Lung (tissue), 17 donors: ENCODE measurements at places on chromosomes 12 and 14. TPM values are rescaled to one million over a fixed set of nuclear protein-coding genes. Genes with fewer than 3 reads are reported as not detected.

- peaks cover 12% of the 10 kb centered on the region for H3K27me3 ChIP-seq
- no peak for DNase-seq
- H3K36me3 ChIP-seq: no peaks in the 10 kb centered on the region
- no peak overlapping the region for H3K4me3 ChIP-seq
- H3K27ac ChIP-seq: no peak overlapping the region
Observed at GRCh38 chr12:4191642-4192041, 81.9 kb upstream of the CCND2 start.

DNA sequence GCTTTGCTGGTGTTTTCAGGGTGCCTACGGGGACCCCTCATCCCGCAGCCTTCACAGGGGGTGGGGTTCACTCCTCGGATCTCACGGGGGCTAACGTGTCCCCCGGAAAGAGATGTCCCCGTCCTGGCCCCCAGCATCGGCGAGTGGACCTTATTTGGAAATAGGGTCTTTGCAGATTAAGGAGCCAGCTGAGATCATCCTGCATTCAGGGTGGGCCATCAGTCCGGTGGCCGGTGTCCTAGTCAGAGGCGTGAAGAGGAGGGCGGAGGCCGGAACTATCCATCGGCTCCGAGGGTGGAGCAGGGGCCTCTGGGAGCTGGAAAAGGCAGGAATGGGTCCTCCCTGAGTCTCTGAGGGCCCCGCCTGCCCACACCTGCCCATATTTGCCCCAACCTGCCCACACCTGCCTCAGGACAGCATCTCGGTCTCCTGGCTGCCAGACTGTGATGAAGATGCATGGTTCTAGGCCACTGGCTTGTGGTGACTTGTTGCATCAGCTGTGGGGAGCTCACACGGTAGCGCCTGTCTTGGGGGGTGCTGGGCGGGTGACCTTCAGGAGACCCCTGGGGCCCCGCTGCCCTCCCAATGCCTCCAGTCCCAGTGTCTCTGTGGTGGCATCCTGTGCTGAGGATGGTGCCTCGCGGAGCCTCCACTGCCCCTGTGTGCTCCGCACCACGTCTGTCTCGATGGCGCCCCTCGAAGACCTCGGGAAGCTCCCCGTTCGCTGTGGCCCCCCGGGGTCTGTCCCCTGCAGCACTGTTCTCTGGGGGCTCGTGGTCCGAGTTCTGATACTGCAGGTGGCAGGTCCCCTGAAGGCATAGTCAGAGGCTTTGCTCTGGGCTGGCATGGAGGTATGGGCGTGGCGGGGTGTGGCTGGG lies 14.7 kb downstream of the NOC4L start:
- no peak overlapping the region for H3K4me3 ChIP-seq
- no peak for DNase-seq
- H3K36me3 ChIP-seq: peaks cover 29% of the 10 kb centered on the region
- H3K4me1 ChIP-seq: peaks cover 2% of the 10 kb centered on the region

DNA sequence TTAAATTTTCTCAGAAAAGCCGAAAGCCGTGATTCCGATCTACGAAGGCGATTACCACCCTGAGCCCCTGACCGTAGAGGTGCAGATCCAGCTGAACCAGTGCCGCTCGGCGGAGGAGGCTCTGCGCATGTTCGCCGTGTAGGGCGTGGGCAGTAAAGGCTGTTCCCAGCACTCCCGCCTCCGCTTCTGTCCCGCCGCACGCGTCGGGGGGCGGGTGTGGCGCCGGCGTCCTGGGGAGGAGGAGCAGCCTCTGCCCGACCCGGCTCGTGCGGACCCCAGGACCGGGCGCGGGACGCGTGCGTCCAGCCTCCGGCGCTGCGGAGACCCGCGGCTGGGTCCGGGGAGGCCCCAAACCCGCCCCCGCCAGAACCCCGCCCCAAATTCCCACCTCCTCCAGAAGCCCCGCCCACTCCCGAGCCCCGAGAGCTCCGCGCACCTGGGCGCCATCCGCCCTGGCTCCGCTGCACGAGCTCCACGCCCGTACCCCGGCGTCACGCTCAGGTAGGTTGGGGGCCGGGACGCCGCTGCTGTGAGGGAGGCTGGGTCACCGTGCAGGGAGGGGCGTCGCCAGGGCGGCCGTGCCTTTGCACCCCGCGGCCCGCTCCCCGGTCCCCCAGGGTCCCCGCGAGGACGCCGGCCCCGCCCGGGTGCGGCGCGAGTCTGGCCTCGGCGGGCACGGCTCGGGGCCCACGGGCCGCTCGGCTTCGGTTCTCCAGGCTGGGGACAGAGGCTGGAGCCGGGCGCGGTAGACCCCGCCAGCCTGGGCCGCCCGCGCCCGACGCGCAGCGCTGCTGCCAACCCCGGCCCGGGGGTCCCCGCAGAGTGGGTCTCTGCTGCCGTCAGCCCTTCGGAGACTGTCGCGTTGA lies at the start of gene B3GNT4:
B3GNT4 (plus strand) TSS at position 409 of the 866 bp plus-strand sequence. CDS start 910 bp downstream, outside the sequence.
- H3K36me3 ChIP-seq: peaks cover 10% of the 10 kb centered on the region
- no peak within 1 kb of the TSS for H3K27ac ChIP-seq
- DNase-seq: peak; percentile 42

DNA sequence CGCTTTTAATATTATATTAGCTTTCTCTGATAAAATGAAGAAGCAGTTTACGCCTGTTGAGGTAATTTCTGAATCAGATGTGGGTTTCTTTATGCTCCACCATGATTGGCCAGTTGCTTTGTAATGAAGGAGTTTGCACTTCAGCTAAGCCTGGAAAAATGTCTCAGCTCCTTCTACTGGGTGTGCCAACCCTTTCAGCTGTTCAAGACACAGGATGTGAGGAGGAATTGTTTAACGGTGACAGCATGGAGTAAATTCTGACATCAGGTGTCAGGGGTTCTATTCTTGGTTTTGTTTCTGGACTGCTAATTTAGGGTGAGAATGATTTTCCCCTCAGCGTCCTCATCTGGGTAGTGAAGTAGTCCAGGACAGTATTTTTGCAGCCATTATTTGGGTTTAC lies 43.5 kb downstream of the FLRT2 start:
- H3K4me1 ChIP-seq: peaks cover 6% of the 10 kb centered on the region
- H3K27ac ChIP-seq: no peak overlapping the region
- no peak for DNase-seq
- H3K36me3 ChIP-seq: no peaks in the 10 kb centered on the region
- no peaks in the 10 kb centered on the region for H3K27me3 ChIP-seq

DNA sequence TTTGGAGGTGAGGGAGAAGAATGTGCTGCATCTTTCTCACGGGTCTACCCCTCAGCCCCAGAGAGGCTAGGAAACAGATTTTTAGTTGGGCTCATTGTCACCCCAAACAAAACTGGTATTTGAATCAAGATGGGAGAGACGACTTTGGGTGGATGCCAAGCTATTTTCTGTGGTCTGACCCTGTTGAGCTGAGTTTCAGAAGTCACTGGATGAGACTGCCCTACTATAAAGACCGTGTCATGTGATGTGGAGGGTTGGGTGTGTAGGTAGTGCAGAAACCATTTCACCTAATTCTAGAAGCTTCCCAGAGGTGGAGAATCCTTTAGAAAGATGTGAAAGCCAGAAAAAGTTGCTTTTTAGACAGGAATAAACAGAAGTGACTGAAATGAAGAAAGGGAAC lies 60.2 kb downstream of the IFT43 start:
- no peaks in the 10 kb centered on the region for H3K27me3 ChIP-seq
- H3K4me3 ChIP-seq: no peak overlapping the region
- peaks cover 7% of the 10 kb centered on the region for H3K36me3 ChIP-seq
- no peaks in the 10 kb centered on the region for H3K4me1 ChIP-seq
- no peak for DNase-seq

- no peak overlapping the region for H3K27ac ChIP-seq
- DNase-seq: no peak
- peaks cover 6% of the 10 kb centered on the region for H3K27me3 ChIP-seq
- H3K4me1 ChIP-seq: no peaks in the 10 kb centered on the region
- H3K36me3 ChIP-seq: no peaks in the 10 kb centered on the region
Observed at GRCh38 chr12:111197376-111197944, 171.4 kb downstream of the PHETA1 start.

DNA sequence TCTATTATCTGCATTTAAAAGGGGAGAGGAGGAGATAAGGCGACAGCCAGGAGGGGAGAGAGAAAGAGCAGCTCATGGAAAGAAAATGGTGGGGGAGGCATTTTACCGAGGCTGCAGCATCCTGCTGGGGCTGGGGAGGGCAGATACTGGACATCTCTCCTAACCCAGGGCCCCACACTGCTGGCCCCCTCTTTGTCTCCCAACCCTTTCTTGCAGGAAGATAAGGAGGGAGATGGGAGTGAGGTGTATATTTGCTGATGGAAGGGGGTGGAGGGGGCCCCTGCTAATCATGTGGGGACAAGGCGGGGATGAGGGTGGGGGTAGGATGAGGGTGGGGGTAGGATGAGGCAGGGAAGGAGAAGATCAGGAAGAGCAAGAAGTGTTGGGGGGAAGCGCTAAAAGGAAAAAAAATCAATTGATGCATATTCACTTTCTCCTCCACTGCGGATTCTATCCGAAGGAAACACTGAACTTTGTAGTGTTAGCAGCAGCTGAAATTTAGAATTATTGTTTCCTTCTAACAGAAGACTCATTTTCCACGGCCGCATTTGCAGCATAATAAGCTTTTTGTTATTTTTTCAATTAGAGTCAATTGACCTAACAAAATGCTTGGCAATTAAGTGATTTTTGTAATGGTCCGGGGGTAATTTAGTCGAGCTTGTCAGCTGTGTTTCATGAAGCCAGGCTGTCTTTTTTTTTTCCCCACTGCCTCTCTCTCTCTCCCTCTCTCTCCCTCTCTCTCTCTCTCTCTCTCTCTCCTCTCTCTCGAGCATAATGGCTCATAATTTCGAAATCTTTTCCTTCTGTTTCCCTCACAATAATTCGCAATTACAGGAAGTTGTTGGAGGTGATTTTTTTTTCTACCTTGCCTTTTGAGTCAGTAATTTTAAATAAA lies 1134.6 kb downstream of the BCL11B start:
- H3K27ac ChIP-seq: no peak overlapping the region
- H3K36me3 ChIP-seq: no peaks in the 10 kb centered on the region
- H3K27me3 ChIP-seq: peaks cover 7% of the 10 kb centered on the region
- no peaks in the 10 kb centered on the region for H3K4me1 ChIP-seq
- peak; percentile 48 for DNase-seq

GRCh38 chr14:73958591-73958990 lies 8.5 kb downstream of the COQ6 start:
- no peak overlapping the region for H3K4me3 ChIP-seq
- H3K4me1 ChIP-seq: no peaks in the 10 kb centered on the region
- DNase-seq: no peak
- H3K27me3 ChIP-seq: no peaks in the 10 kb centered on the region
- H3K27ac ChIP-seq: no peak overlapping the region

DNA sequence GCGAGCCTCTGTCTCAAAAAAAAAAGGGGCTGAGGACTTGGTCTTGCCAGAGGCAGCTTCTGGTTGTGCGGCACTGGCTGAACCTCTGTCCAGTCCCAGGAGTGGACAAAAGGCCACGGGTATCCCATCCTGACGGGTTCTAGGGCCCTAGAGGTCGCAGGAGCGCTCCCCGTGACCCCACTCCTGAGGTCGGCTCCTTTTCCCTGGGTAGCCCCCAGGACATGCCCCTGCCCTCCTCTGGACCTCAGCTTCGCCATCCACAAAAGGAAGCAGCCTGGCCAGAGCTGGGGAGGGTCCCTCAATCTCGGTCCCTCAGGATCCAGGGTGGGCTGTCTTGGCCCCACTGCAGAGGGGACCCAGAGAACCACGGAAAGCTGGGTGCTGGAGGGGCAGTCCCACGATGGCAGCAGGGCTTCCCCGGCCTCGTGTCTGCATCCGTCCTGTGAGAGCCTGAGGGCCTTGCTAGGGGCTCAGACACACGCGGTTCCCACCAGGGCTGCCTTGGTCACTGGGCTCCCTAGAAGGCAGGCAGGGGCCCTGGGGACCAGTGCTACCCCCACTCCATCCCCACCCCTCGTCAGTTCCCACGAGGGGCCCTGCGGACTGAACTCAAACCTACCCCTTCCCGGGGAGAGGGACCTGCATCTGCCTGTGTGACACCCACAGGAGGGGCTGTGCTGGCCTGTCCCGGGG lies 31.1 kb downstream of the ASCL4 start:
- H3K27ac ChIP-seq: no peak overlapping the region
- DNase-seq: no peak
- H3K4me1 ChIP-seq: no peaks in the 10 kb centered on the region
- no peaks in the 10 kb centered on the region for H3K36me3 ChIP-seq
- no peaks in the 10 kb centered on the region for H3K27me3 ChIP-seq

DNA sequence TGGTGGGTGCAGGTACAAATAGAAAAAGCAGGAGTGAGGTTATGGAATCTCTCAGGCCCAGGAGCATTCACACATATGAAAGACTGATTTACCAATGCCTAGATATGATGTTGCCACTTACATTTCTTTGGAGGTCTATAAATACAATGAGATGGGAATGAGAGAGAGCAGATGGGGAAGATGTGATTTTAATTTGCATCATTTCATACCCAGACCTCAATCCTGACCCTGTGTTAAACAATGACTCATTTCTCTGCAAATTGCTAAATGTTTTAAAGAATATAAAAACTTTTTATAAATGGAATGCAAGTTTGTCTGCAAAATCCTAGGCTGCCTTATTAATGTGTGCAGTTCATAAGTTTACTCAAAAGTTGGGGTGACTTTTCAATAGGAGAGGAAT lies 38.6 kb upstream of the GNG2 start:
- peak; percentile 65 for DNase-seq
- no peaks in the 10 kb centered on the region for H3K27me3 ChIP-seq
- no peaks in the 10 kb centered on the region for H3K36me3 ChIP-seq
- no peak overlapping the region for H3K4me3 ChIP-seq

GRCh38 chr12:29634057-29634456 lies 136.6 kb upstream of the OVCH1 start:
- no peaks in the 10 kb centered on the region for H3K36me3 ChIP-seq
- DNase-seq: no peak
- H3K4me3 ChIP-seq: no peak overlapping the region
- peaks cover 2% of the 10 kb centered on the region for H3K4me1 ChIP-seq
- no peaks in the 10 kb centered on the region for H3K27me3 ChIP-seq
- no peak overlapping the region for H3K27ac ChIP-seq

DNA sequence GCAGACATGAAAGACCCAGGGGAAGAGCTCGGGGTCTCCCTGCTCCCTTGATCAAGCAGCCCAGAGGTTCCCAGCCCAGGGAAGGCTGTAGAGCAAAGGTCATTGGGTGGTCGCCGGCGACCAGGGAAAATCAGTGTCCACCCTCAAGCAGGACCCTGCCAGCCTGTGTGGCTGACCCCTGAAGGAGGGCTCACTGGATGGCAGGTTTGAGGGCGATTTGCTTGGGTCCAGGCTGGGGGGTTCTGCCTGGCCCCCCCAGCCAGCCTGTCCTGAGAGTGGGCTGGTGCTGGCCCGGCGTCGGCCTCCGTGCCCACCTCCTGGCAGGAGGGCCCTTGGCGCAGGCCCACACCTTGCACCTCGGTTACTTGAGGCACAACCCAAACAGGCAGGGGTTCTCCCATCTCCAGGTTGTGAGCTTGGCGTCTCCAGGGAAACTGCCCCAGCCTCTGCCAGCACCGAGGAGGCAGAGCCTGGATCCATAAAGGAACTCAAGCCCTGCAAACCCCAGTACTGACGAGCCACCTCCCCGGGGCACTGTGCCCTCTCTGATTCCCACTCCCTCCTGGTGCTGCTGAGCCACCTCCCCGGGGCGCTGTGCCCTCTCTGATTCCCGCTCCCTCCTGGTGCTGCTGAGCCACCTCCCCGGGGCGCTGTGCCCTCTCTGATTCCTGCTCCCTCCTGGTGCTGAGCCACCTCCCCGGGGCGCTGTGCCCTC lies 329.0 kb upstream of the SFSWAP start:
- peaks cover 5% of the 10 kb centered on the region for H3K27me3 ChIP-seq
- no peaks in the 10 kb centered on the region for H3K36me3 ChIP-seq
- no peak overlapping the region for H3K4me3 ChIP-seq
- DNase-seq: no peak
- H3K4me1 ChIP-seq: no peaks in the 10 kb centered on the region

PRICKLE1 gene
- 12.7 TPM for total RNA-seq

SOS2 gene
- total RNA-seq: 57.1 TPM

PTCSC3 gene
- total RNA-seq: 0.64 TPM

CBLN3 gene
- 1.7 TPM for total RNA-seq

SLC41A2 gene
- 64.7 TPM for total RNA-seq

BMP4 gene
- total RNA-seq: 39.0 TPM

KRT8 gene
- 639 TPM for total RNA-seq

RNU4-1 gene
- total RNA-seq: under 0.01 TPM
